ENCODE measurements at places on chromosomes 11 and 22.

DNA sequence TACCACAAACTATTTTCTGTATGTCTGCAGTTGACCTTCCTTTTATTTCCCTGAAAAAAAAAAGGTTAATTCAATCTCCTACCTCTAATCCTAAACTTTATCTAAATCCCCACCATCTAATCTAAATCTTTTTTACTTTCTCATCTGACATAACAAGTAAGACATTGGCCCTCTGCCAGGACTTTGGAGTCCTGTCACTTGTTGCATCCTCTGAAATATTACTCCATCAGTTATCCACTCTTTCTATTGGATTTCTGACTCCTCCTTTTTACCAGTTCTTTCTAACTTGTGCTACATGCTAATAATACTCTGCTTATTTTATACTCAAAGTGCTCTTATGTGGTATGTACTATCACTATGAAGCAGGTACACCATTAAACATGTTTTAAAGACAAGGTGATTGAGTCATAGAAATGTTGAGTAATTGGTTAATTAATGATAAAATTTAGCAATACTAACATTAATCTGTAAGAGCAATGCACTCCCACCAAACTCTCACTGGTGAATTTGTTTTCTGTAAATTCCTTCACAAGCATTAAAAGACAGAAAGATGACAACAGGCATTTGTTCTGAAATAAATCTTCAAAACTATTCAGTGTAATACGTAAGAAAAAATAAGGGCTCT, 914.2 kb upstream of the RAG2 start:
- no peak for DNase-seq

DNA sequence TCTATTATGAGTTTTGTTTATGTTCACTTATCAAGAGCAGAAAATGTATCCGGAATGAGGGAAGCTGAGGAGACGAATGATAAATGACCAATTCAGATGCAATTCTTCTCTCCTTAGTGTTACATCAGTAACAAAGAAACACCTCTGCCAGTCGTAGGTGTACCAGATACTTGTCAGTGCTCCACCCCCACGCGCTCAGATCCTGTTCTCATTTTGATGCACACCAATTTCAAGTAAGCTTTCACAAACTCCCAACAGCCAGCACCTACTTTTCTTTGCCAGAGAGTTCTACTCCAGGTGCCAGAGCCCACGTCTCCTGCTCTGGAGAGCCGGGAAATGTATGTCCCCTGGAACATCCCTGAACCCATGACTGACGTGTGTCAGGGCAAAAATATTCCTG, 43.7 kb downstream of the OR8B12 start:
- no peak for DNase-seq

- no peak for DNase-seq
These were observed 129.0 kb downstream of the TBC1D22A start for GRCh38 chr22:46891382-46891951.

DNA sequence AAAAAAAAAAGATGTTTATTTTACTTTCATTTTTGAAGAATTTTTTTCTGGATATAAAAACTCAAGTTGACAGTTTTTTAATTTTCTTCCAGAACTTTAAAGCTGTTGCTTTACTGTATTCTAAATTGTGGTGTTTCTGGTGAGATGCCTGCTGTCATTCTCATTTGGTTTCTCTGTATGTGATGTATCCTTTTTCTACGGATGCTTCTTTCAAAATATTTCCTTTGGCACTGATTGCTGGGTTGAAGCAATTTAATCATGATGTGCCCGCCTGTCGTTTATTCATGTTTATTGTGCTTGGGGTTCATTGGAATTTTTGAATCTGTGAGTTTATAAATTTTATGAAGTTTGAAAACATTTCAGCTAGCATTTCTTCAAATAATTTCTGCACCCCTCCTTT, 29.4 kb upstream of the CTSD start:
- DNase-seq: no peak

GRCh38 chr11:66815646-66816045, 27.6 kb upstream of the RCE1 start:
- DNase-seq: no peak

DNA sequence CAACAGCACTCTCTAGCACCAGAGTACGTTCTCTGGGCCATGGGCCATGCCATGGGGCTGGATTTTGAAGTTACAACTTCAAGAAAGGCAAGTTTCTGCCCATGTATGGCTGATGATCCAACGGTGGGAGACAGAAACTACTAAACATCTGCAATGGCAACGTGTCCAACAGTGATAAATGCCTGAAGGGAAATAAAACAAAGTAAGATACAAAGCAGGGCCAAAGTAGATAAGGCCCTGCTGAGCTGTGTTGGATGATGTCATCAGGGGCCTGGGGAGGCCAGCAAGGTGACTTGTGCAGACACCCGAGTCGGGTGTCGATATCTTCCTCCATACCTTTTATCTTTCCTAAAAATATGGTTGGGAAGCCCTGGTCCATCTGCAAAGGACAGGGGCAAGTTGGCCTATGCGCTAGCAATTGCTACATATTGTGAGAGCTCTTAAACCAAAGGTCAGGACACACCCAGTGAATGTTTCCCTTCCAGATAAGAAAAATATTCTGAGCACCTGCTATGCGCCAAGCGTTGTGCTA, 487.2 kb downstream of the MN1 start:
- DNase-seq: no peak

- DNase-seq: no peak
These were observed 393.5 kb downstream of the MN1 start for GRCh38 chr22:27408068-27408467.

GRCh38 chr22:36350751-36351594, 36.8 kb downstream of the MYH9 start:
- DNase-seq: no peak

DNA sequence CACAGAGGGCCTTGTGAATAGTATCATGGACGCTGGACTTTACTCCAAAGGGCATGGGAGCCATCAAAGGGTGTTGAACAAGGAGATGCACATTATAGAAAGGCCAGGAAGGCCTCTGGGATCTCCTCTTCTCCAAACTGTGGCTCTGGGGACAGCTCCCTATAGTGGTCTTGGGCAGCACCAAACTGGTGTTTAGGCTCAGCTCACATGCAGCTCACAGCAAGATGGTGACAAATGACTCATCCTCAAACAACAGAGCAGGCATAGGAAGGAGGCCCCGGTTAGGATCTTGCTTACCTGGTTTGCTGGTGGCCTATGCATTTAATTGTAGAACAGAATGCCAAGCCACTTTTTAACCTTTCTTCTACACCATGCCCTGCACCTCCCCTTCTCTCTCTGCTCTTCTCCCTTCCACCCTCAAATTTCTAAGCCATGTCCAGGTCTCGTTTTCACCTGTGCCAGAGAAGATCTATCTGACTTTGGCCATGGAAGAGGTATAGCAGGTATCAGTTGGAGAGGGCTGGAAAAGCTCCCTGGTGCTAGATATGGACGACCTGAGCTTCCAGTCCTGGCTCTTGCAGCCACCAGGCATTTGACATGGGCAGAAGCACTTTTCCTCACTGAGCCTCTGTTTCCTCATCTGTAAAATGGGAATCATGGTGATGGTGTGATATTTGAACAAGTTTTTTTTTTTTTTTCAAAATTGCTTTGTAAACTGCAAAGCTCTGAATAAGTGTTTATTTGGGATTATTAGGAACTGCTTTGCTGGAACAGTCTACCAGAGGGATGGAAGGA, 14.4 kb upstream of the EHF start:
- DNase-seq: no peak

- DNase-seq: no peak
These were observed 5.8 kb downstream of the OMP start for GRCh38 chr11:77108436-77108835.

DNA sequence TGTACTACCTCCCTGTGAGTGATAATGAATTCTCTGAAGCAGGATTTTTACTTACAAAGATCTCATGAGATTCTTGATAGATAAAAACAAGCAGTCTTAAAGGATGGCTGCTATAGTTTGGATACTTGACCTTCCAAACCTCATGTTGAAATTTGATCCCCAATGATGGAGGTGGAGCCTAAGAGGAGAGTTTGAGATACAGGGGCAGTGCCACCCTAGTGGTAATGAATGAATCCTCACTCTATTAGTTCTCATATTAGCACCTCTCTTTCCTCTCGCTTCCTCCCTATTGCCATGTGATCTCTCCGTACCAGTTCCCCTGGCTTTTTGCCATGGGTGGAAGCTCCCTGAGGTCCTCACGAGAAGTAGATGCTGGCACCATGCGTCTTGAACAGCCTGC, 37.9 kb upstream of the OR8B8 start:
- DNase-seq: no peak

- no peak for DNase-seq
These were observed 1070.1 kb downstream of the BRD1 start for GRCh38 chr22:48757581-48757980.

GRCh38 chr22:42025421-42025820, 26.8 kb downstream of the WBP2NL start:
- DNase-seq: no peak

DNA sequence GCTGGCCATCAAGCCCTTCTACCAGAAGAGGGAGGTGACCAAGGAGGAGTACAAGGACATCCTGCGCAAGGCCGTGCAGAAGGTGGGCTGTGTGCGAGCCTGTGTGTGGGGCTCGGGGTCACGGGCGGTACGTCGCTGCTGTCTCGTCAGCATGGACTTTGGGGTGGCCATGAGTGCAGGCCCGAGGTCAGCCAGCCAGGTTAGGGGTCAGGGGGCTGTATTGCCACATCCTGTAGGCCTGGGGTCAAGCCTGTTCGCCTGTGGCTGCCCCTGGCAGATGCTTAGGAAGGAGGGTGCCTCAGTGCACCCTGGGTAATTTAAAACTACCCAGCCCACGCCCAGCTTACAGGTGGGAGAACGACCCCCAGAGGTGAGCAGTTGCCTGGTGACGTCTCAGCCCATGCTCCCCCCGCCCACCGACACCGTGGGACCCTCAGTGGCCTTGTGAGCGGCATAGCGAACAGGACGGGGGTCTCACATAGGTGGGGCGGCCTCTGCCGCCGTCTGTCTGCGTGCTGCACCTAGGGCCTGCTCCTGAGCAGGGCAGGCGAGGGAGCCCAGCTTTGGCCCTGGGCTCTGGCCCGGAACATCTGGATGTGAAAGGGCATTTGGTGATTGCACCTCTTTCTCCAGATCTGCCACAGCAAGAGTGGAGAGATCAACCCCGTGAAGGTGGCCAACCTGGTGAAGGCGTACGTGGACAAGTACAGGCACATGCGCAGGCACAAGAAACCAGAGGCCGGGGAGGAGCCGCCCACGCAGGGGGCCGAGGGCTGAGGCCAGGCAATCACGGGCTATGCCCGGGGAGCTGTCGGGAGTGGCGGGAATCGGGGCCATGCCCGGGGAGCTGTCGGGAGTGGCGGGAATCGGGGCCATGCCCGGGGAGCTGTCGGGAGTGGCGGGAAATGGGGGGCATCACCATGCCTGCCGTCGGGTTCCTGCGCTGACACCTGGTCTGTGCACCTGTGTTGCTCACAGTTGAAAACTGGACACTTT, 4.5 kb downstream of the IRF7 start:
- no peak for DNase-seq

DNA sequence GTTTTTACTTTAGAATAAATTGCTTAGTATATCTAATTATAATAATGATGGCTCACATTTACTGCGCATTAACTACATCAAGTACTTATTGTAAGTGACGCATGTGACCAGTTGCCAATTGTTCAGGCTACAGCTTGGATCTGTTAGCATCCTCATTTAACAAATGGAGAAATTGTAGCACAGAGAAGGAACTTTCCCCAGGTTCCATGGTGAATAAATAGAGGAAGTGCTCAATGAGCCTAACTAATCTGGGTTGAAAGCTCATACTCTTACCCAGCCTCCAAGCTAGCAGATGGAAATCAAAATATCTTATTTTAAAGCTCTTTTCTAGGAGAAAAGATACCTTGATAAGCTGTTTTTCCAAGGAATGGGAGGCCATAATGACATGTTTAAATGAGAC, 19.8 kb downstream of the MMP27 start:
- DNase-seq: no peak

DNA sequence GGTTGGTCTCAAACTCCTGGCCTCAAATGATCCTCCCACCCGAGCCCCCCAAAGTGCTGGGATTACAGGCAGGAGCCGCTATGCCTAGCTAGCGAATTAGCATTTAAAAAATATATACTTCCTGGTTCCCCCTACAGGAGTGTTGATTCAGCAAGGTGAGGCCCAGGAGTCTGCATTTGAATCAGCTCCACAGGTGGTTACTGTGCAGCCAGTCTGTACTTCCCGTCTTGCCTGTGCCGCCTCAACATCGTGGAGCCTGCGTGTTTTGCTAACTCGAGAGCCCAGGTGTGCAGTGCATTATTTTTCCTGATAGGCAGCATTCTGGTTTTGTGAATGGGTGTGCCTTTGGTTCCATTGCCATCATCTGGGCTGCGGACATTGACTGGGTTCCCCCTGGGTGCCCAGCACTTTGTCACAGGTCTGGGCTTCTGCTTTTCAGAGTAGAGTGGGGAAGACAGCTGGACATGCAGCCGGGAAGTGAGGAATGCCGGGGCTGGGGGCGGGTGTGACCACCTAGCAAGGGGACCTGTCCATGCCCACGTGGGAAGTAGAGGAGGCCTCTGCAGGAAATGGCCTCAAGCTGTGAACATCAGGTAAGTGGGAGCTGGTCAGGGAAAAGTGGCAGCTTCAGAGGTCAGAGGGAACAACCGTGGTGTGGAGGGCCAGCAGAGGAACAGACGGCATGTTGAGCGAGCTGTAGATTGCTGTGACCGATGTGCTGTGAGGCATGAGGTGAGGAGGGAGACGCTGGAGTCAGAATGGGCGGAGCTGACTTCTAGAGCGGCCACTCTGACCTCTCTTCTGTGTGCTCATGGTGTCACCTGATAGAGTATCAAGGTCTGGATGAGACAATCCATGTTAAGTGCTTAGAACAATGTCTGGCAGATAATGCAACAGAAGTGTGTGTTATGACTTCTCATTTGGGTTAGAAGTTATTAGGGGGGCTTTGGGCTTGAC, 42.2 kb downstream of the PPFIA1 start:
- no peak for DNase-seq

DNA sequence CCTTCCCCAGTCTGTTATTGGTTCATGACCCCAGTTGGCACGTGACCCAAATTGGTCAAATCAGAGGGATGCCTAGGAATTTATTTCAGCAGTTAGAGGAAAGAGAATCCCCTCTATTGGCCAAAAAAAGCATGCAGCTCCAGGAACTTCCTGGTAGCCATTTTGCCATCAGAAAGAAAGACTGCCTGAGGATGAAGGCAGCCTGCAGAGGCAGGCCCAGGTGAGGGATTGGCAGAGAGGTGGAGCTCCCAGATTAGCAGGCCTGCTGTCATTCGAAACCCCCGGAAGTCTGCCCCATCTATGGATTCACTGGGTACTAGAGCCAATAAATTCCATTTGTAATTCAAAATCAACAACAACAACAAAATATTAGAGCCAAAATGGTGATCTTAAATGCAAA, 207.6 kb downstream of the CWF19L2 start:
- DNase-seq: no peak

DNA sequence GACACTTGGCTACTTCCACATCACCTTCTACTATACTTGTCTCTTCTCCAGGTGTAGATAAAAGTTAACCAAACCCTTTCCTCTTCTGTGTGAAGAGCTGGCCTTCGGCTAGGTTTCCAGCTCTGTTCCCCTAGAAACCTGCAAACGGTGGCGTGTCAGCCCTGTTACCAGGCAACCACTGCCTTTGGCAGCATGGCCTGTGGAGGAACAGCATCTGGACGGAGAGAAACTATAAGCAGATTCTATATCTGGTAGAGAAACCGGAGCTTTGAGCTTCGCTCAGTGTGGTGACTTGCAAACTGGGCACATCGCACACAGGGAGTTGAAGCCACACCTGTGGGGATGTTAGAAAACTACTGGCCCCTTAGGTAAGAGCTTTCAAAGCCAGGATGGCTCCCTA, 35.9 kb downstream of the ARAP1 start:
- no peak for DNase-seq
